Thoracic aorta (tissue), 2 donors: ENCODE measurements at places on chromosomes 5 and 9.

- DNase-seq, result no peak
Measured at GRCh38 chr5:33195431-33196165, 245.2 kb upstream of the TARS1 start.

DNA sequence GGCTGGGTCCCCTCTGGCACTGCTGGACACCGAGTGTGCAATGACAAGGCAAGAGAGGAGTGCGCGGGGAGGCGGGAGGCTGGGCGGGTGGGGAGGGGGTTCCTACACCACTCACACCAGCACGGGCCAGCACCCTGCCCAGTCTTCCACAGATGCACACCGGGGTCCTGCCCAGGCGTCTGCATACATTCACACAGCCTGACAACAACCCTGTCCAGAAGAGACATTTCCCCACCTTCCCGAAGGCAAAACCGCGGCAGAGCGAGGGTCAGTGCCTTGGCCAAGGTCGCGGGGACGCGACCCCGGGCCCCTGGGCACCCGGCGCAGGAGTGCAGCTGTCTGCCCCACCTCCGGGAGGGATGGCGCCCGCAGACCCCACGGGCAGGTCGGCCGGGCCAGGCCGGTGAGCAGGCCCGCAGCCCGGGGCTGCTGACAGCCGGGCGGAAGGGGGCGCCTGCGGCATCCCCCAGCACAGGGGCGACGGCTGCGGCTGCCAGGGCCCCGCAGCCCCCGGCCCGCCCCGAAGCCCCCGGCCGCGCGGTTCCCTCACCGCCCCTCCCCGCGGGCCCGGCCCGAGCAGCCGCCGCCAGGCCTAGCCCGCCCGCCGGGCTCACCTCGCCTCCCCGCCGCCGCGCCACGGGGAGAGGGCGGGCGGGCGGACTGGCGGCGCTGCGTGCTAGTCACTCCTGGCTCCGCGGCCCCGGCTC is 496 bp downstream of the MAPK9 start:
- DNase-seq, result no peak

DNA sequence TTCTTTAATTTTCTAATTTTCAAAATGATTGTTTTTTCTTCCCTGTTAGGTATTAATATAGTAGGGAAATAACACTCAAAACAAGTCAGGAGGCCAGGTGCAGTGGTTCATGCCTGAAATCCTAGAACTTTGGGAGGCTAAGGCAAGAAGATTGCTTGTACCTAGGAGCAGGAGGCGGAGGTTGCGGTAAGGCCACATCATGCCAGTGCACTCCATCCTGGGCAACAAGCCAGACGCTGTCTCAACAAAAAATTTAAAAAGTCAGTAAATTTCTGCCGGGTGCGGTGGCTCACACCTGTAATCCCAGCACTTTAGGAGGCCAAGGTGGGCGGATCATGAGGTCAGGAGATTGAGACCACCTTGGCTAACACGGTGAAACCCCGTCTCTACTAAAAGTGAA is 10.2 kb upstream of the CDK7 start:
- no peak for DNase-seq

- DNase-seq, result no peak
Measured at GRCh38 chr5:81783401-81783800, 32.5 kb upstream of the SSBP2 start.

DNA sequence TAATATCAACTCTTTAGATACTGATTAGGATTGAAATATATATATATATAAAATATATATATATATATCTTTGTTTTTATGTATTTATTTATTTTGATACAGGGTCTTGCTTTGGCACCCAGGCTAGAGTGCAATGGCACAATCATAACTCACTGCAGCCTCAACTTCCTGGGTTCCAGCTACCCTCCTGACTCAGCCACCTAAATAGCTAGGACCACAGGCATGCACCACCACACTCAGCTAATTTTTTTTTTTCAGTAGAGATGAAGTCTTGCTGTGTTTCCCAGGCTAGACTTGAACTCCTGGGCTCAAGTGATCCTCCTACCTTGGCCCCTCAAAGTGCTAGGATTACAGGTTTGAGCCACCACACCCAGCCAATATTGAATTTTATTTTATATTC is 20.6 kb upstream of the CDH6 start:
- DNase-seq, result no peak

DNA sequence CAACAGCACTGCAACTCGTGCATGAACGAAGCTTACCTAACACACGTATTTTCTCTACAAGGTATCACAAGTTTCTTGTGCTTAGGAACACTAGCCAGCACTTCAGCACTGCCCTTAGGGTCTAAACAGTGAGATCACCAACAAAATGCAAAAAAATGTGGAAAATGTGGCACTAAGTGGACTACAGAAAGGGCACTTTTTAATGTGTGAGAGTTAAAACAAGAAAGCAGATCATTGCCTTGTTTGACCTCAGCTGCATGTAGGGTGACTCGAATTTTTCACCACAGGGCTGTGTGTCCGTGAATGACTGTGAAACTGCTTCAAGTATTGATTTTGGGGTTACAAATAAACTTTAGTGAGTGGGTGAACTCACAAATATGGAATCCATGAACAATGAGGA is 90.5 kb downstream of the MARCHF3 start:
- no peak for DNase-seq

DNA sequence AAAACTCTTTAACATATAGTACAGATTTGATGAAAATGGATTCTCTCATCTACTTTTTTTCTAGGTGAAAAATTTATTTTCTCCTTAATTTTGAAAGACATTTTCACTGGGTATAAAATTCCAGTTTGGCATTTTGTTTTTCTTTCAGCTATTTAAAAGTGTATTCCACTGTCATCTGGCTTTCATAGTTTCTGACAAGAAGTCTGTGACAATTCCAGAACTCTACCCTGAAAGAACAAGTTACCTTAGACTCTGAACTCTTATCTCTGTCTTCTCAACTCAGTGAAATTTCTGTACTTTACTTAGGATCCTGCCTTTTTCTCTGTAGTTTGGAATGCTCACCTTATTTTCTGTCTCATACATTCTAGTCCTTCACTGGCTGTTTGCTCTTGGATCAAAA is 161.7 kb downstream of the RANBP17 start:
- DNase-seq, result no peak
